ENCODE measurements at places on chromosomes 13 and 19.

GRCh38 chr19:50449236-50449899 lies 16.7 kb downstream of the MYBPC2 start:
- DNase-seq, result no peak

DNA sequence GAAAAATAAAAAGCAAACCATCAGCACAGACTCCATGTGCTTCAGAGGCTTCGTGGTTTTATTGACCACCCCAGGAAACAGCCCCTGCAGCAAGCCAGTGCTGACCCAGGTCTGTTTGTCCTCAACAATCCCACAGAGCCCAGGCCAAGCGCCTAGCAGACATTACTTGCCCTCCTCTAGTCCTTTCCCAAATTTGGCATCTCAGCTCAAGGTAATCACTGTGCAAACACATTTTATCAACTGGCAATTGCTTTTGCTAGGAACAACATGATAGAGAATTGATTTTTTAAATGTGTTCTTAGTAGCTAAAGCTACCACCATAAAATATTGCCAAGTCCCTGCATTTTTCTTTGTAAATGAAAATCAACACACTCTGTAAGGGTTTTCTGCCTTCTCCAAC lies 121.8 kb downstream of the STOML3 start:
- no peak for DNase-seq

GRCh38 chr13:106996867-106997618 lies 429.1 kb upstream of the ARGLU1 start:
- no peak for DNase-seq

- DNase-seq, result no peak
Observed at GRCh38 chr13:111186305-111186935, 71.3 kb downstream of the ARHGEF7 start.

GRCh38 chr13:99275093-99275469 lies 16.9 kb upstream of the GPR18 start:
- DNase-seq, result no peak

- DNase-seq, result no peak
Observed at GRCh38 chr13:112131713-112132113, 64.8 kb downstream of the SOX1 start.

DNA sequence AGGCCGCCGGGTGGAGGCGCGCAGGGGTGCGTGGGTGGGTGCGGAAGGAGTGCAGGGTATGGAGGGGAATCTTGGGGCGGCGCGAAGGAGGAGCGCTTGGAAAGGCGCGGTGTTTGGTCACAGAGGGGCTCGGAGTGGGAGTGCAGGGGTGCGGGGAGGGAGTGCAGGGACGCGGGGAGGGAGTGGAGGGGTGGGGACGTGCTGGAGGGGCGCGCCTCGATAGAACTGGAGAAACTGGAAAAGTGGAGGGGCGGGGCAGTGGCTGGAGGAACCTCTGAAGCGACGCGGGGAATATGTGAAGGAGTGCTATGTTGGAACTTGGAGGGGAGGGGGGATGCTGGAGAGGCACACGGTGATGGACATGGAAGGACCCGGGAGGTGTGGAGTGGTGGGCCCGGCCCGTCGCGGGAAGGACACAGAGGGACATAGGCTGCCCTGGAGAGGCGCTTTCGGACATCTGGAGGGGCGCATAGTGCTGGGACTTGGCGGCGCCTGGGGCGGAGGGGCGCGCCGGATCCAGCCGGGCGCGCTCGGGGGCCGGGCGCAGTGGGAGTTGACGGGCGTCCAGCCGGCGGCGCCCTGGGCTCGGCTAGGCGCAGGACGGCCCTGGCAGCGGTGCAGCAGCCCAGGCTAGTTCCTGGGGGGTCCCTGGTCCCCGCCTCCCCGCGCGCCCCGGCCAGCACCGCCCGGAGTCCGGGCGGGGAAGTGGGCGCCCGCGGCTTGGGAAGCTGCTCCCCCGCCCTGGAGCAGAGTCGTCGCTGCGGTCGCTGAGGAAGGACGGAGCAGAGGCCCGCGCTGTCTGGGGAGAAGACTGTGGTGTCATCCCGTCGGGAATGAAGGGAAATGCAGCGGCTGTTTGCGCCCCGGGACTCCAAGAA lies 20.8 kb upstream of the SGCG start:
- no peak for DNase-seq

DNA sequence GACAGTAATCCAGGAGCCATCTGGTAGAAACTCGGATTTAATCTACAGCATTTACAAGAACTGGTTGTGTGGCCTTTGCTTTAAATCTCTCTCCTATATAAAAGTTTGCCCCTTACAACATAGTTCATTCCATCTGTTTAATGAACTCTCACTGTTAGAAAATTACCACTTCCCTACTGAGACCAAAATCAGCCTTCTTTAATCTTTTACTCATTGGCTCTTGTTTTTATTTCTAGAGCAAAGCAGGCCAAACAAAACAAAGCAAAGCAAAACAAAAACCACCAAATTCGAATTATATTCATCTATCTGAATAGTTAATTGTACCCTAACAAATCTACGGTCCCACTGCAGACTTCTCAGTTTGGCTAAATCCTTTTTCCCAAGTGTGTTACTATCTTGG lies 127.0 kb downstream of the UGGT2 start:
- no peak for DNase-seq

GRCh38 chr13:47117268-47117667 lies 220.4 kb upstream of the HTR2A start:
- no peak for DNase-seq

GRCh38 chr13:45501175-45501526 lies 36.4 kb downstream of the COG3 start:
- DNase-seq, result no peak

- DNase-seq, result no peak
Observed at GRCh38 chr19:35342430-35342829, 5.3 kb upstream of the FFAR1 start.

GRCh38 chr19:11168568-11168967 lies 13.0 kb upstream of the SPC24 start:
- no peak for DNase-seq

DNA sequence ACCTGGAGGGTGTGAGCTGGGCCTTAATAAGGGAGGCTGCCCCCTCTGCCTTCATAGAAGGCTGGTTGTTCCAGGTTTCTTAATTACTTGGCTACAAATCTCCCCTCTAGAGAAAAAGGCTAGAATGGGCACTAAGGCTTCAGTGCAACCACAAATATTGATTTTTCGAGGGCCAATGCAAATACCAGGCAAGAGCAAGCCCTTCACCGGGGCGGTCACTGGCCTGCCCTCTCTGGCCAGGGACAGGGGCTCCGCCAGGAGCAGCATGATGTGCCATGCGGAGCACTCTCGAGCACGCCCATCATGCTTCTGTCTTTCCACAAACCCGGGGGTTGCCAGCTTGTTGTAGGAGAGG lies 127.8 kb upstream of the SPACA7 start:
- no peak for DNase-seq

DNA sequence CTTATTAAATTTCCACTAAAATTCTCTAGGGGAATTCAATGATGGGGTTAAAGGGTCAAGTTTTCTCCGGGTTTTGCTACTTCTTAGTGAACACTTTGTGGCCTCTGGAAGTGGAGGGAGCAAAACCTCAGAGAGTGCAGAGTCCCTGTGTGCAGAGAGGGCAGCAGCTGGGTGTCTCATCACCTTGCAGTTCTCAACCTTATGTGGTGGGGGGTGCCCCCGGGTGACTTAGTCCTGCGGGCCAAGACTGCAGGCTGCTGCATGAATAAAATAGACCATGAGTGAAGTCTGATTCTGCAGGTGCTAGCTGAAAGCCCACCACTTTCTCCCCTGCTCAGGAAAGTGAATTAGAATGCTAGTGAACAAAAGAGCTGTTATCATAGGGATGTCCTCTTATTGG lies 191.6 kb downstream of the DLEU7 start:
- DNase-seq, result no peak

GRCh38 chr19:7914598-7915045 lies at the start of gene TGFBR3L:
Gene TGFBR3L (plus strand): TSS chr19:7914830.
- no peak for DNase-seq

GRCh38 chr19:50967929-50968715 lies 1.3 kb downstream of the KLK6 start:
- no peak for DNase-seq

DNA sequence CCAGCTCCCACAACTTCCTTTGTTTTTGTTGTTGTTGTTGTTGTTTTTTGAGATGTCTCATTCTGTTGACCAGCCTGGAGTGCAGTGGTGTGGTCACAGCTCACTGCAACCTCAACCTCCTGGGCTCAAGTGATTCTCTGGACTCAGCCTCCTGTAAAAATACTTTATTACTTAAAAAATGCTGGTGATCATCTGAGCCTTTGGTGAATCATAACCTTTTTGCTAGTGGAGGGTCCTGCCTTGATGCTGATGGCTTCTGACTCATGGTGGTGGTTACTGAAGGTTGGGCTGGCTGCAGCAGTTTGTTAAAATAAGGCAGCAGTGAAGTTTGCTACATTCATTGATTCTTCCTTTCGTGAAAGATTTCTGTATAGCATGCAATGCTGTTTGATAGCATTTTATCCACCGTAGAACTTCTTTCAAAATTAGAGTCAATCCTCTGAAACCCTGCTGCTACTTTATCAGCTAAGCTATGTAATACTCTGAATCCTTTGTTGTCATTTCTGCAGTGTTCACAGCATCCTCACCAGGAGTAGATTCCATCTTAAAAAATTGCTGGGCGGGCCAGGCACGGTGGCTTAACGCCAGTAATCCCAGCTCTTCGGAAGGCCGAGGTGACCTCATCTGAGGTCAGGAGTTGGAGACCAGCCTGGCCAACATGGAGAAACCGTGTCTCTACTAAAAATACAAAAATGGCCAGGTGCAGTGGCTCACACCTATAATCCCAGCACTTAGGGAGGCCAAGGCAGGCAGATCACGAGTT lies 18.0 kb downstream of the ARHGAP35 start:
- DNase-seq, result no peak

Measured in stimulated activated CD4-positive, alpha-beta T cell treated with anti-CD3 and anti-CD28 coated beads, Interleukin-1b, Interleukin-23, amount 100 ng/mL, for 24 hours (primary cell).